ENCODE measurements at places on chromosomes 6 and 20.
A peak's percentile ranks its signal among the peaks of the same experiment; 100 is the strongest.

DNA sequence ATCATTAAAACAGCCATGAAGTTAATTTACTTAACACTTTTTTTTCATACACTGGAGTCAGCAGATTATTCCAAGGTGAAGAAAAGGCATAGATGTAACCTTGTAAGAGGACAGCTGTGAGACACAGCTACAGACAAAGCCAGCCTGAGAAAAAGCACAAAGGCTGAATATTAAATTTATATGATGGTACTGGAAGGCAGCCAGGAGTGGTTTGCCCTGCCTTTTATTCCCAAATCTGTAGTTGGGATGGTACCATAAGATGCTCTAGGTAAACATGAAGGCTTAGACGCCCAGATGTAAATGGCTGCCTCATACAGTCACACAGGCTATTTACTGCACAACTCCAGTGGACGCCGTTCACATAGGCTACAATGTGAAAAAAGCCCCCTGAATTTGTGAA is 42.1 kb upstream of the LOC128125822 start:
- no peak for DNase-seq

DNA sequence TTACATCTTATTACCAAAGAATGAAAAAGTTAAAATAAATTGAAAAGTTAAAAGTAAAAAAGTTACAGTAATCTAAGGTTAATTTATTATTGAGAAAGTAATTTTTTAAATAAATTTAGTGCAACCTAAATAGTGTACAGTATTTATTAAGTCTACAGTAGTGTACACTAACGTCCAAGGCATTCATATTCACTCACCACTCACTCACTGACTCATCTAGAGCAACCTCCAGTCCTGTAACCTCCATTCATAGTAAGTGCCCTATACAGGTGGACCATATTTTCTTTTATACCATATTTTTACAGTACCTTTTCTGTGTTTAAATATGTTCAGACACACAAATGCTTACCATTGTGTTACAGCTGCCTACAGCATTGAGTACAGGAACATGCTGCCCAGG is 624.7 kb upstream of the NOX3 start:
- peak; percentile 42 for DNase-seq

DNA sequence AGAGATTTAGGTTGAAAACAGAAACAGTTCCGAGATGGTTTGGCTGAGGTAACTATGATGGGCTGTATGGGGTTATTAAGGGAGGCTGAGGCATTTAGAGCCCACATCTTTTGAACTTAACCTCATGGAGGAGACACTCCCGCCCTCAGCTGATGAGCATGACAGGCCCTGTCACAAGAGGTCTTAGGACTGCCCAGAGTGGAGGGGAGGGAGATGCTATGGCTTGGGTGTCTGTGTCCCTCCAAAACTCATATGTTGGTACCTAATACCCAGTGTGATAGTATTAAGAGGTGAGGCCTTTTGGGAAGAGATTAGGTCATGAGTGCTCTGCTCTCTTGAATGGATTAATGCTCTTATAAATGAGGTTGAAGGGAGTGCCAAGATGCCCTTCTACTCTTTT is 126.6 kb downstream of the CDC5L start:
- DNase-seq: no peak

DNA sequence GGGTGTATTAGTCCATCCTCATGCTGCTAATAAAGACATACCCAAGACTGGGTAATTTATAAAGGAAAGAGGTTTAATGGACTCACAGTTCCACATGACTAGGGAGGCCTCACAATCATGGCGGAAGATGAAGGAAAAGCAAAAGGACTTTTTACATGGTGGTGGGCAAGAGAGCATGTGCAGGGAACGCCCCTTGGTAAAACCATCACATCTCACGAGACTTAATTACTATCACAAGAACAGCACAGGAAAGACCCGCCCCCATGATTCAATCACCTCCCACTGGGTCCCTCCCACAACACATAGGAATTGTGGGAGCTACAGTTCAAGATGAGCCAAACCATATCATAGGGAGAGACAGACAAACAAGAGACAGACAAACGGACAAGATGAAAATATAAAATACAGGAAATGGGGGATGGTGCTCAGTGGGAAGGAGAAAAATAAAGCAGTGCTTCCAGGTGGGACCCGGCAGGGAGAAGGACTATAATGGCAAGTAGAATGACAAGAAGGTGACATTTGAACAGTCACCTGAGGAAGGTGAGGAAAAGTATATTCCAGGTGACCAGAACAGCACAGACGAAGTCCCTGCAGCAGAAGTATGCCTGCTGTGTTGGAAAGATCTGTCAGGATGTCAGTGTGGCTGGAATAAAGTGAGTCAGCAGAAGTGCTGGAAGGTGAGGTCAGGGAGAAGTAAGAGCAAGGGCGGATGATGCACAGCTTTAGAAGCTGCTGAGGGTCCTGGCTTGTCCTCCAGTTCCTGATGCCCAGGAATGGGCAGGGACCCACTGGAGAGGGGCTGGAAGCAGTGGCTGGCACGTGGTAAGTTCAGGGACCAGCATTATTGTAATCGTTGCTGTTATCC is 61.1 kb downstream of the SLC2A10 start:
- DNase-seq: peak; percentile 39

DNA sequence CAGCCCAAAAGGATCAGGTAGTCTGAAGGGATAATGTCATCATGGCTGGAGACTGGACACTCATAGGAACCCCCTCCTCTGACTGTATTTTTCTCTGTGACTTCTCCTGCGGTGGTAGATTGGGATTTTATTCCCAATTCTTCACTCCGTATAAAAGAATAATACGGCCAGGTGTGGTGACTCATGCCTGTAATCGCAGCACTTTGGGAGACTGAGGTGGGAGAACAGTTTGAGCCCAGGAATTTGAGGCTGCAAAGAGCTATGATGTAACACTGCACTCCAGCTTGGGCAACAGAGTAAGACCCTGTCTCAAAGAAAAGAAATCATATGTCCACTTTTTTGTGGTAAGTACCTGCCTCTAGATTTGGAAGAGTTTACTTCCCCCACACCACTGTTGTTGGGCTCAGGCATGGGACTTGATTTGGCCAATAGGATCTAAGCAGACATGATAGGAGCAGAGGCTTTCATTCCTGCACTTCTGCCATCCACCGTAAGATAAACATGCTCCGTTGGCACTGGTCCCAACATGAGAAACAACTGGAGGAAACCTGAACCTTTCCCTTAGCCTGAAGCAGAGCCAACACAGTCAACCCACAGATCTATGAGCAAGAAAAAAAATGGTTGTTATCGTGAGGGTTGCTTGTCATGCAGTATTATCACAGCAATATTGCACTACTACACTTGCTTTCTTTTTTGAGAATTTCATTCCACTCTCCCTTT is 82.0 kb downstream of the JPH2 start:
- peak; percentile 63 for DNase-seq

DNA sequence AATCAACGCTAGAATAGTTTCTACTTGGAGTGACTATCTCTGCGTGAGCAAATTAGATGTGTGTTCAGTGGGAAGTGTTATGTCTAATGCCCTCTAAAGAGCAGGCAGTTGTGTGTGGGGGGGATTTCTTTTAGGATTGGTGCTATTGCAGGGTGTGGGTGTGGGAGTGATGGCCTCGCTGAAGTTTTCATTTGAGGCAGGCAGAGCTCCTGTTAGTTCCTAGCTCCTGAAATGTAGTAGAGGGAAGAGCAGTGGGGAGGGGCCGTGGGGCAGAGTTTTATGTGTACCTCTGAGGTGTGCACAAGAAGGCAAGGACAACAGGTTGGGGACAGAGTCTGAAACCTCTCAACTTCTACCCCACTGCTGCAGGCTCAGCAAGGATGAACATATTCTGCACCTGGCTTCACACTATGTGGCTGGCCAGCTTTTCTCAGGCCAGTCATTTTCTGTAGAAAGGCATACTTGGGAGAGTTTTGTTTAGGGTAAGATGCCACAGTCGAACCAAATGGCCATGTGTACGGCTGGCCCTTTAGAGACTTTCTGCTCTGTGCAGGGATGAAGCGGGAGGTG is 229.2 kb upstream of the SUPT3H start:
- DNase-seq: no peak

- DNase-seq: peak; percentile 47
These were observed 33.0 kb upstream of the FILIP1 start for GRCh38 chr6:75526502-75527127.

GRCh38 chr20:1857466-1857865 is 37.7 kb upstream of the SIRPA start:
- no peak for DNase-seq

DNA sequence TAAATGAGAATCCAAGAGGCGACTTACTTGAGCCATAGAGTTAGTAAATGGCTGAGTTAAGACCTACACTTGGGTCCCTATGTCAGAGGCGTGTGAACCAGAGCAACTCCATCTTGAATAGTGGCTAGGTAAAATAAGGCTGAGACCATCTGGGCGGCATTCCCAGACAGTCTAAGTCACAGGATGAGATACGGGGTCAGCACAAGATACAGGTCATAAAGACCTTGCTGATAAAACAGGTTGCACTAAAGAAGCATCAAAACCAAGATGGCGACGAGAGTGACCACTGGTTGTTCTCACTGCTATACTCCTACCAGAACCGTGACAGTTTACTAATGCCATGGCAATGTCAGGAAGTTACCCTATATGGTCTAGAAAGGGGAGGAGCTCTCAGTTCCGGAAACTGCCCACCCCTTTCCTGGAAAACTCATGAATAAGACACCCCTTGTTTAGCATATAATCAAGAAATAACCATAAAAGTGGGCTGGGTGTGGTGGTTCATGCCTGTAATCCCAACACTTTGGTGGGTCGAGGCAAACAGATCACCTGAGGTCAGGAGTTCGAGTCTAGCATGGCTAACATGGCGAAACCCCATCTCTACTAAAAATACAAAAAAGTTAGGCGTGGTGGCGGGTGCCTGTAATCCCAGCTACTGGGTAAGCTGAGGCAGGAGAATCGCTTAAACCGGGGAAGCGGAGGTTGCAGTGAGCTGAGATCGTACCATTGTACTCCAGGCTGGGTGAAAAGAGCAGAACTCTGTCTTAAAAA is 43.9 kb upstream of the EEF1A1 start:
- DNase-seq: no peak

DNA sequence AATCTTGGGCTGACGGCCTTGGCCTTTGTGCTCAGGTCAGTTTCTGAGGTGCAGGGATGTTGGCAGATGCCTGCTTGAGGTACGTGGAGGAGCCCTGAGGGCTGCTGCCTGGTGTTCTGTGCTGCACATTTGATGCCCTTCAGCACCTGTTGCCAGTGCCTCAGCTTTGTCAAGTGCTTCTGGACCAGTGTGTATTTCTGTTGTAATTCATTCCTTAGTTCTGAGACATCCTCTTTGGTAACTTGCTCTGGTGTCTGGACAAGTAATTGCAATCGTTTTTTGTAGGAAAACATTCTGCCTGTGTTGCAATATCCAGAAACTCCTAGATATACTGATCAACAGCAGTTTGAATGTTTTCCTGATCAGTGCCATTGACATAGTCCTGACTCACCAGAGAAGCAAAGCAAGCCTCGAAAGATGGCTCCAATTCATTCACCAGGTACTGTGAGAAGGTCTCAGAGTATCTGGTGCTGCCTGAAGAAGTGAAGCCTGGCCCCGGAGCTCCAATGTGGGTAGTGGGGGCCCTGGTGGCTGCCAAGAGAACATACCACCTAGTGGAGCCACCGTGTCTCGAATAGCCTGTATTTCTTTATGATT is 26.7 kb downstream of the ZNF337 start:
- peak; percentile 26 for DNase-seq

DNA sequence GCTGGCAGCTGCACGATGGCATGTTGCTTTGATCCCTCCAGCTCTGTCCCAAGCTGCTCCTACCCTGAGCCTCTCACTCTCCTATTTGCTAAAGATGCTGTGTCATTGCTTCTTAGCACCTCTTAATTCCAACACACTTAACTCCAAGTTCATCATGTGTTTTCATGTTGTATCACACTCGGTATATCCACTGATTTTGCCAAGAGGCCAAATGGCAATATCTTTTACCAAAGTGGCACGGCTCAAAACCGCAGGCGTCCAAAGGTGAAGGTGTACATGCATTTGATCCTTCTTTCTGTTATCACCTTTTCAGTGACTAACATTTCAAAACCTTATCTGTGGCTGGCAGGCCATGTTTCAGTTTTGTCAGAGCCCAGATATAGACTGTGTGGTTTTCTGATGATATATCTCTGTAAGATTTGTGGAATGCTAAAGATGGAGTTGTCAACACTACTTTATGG is 217.0 kb downstream of the TBX18 start:
- no peak for DNase-seq

DNA sequence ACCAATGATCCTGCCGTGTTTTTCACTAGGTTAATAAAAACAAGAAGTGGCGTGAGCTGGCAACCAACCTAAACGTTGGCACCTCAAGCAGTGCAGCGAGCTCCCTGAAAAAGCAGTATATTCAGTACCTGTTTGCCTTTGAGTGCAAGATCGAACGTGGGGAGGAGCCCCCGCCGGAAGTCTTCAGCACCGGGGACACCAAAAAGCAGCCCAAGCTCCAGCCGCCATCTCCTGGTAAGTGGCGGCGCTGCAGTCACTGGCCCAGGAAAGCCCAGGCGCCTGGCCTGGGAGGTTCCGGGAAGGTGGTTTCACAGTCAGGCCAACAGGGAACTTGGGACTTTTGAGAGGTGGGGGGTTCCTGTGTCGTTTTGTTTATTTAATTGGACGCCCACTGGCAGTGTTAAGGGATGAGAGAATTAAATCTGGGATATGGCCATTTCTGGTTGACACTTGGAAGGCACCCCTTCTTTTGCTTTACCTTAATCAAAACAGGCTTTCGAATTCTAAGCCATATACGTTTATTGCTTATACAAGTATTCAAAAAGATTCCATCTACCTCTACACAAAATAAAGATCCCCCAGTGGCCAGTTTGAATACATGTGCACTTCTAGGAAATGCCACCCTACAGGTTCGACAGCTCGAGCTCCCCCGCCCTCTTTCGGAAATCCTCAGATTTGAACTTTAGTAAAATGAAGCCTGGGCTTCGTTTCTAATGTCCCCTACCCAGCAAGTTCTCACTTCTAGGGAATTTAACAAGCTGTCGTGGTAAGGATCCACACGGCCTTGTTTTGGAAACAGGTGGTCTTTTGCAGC is 138.9 kb downstream of the TMEM242 start:
- peak; percentile 65 for DNase-seq

GRCh38 chr20:18090044-18090443 is 32.3 kb upstream of the OVOL2 start:
- DNase-seq: no peak

DNA sequence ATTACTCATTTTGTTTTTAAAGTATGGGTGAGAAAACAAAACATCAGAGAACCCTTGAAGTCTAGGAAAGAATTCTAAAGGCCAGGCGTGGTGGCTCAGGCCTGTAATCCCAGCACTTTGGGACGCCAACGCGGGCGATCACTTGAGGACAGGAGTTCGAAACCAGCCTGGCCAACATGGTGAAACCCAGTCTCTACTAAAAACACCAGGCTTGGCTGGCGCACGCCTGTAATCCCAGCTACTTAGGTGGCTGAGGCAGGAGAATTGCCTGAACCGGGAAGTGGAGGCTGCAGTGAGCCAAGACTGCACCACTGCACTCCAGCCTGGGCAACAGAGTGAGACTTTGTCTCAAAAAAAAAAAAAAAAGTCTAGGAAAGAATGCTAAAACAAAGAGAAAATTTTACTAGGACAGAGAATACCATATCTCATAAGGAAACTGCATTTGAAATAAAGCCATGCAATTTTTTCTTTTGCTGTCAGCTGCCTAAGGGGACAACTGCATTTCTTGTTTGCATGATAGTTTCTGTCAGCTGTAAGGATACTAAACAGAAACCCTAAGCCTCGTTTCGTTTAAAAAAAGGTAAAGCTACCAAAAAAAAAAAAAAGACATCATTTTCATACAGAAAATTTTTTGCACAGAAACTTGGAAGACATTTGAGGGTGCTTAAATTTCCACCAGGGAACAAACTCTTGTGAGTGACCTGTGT is 32.1 kb downstream of the SMLR1 start:
- DNase-seq: no peak
